ENCODE measurements at places on chromosomes 7 and 10. TPM values are rescaled to one million over a fixed set of nuclear protein-coding genes. Genes with fewer than 3 reads are reported as not detected.

DNA sequence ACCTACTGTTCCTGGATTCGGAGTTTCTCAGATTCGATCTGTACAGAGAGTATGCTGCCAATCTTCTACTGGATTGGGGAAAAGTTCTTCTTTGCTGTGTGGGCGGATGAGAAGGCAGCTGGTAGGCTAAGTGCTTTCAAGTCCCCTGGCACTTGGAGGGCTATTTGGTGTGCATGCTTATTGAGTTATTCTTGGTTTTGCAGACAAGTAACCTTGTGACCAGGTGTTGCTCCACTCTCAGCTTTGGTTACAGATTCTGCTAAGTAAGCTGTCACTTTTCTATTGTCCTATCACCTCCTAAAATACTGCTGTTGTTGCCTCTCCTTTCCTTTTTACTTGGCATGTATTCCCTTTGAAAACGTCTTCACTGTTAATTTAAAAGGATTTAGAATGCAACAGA, 1375.1 kb upstream of the LRRTM3 start:
- H3K27me3 ChIP-seq, result no peaks in the 10 kb centered on the region
- no peaks in the 10 kb centered on the region for H3K36me3 ChIP-seq
- DNase-seq, result no peak
- H3K4me1 ChIP-seq, result no peaks in the 10 kb centered on the region

GRCh38 chr7:94190599-94191061, 186.5 kb upstream of the BET1 start:
- H3K27ac ChIP-seq, result peak overlapping the region; percentile 73
- DNase-seq, result peak; percentile 95
- no peak overlapping the region for H3K4me3 ChIP-seq

HECW1 gene
- 4.8 TPM for total RNA-seq

DGKI gene
- total RNA-seq, result 21.1 TPM

DNA sequence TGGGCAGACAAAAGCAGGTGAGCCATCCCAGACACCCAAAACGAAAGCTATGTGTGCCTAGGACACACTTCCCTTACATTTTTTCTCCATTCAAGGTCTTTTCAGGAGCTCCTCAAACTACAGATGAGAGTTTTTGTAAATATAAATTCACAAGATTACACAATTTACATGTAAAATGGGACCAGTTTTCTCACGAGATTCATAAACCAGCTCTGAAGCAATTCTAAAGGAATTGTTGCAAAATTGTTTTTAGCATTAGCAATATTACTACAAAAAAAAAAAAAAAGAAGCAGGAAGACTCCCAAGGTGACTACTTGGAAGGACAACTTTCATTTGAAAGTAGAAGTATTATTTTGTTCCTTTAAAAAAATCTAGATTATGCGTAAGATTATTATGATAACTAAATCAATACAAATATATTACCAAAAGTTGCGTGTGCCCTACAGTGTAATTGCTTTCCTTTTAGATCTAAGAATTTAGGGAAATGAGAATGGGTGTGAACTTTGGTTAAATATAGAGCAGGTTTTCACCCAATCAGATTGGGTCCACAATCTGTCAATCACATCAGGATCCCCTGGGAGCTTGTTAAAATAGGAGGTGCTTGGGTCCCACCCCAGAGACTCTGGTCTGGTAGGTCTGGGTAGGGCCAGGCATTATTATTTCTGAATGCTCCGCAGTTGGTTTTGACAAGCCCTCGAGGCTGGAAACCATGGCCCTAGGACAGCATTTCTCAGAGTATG, 72.2 kb downstream of the TBXAS1 start:
- H3K27ac ChIP-seq, result no peak overlapping the region
- no peaks in the 10 kb centered on the region for H3K27me3 ChIP-seq
- H3K4me3 ChIP-seq, result no peak overlapping the region

GRCh38 chr7:150447966-150448788, 2.3 kb upstream of the GIMAP8 start:
- H3K4me1 ChIP-seq, result no peaks in the 10 kb centered on the region
- DNase-seq, result no peak
- no peak overlapping the region for H3K4me3 ChIP-seq

Data from GM23248 (cell line).